Activated T-cell treated with anti-CD3 and anti-CD28 coated beads, Interleukin-2, amount 50 U/mL, for 72 hours (primary cell): ENCODE measurements at places on chromosomes 12 and 14. TPM values are rescaled to one million over a fixed set of nuclear protein-coding genes. Genes with fewer than 3 reads are reported as not detected.

- DNase-seq: no peak
Measured at GRCh38 chr12:121013715-121014114, 2.6 kb downstream of the C12orf43 start.

PTPRB gene
- not detected for total RNA-seq

ERO1A gene
- 84.8 TPM for total RNA-seq

- no peak for DNase-seq
Measured at GRCh38 chr12:64780132-64780530, 20.9 kb upstream of the GNS start.

PLEK2 gene
- 1.4 TPM for total RNA-seq
